ENCODE measurements at places on chromosomes 5 and 9.

DNA sequence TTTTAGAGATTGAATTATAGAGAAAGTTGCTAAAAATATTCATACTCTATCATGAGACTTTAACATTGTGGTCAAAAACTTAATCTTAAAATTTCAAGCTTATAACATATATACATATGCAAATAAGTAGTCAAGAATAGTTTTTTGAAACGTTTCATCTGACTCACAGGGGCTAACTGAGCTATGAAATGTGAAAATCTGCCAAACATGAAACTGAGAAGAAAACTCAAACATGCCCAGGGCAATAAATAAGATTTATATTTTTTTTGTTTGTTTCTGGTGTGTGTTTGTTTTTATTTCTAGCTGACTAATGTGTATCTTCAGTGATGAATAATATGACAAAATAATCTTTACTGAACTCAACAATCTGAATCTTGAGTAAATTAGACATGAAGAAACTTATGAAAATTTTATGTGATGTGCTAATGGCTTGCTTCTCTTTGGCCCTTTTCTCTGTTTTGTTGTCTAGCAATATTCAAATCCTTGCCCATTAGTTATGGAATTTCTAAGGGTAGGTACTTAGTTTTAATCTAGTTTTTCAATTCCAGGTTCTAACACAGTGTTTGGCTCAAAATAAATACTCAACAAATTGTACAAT, 99.9 kb downstream of the FAM174A start:
- no peak for DNase-seq

- DNase-seq: no peak
Measured at GRCh38 chr5:173457482-173457881, 129.3 kb upstream of the STC2 start.

- DNase-seq: peak; percentile 32
Measured at GRCh38 chr5:68962757-68963484, 130.9 kb upstream of the SLC30A5 start.

DNA sequence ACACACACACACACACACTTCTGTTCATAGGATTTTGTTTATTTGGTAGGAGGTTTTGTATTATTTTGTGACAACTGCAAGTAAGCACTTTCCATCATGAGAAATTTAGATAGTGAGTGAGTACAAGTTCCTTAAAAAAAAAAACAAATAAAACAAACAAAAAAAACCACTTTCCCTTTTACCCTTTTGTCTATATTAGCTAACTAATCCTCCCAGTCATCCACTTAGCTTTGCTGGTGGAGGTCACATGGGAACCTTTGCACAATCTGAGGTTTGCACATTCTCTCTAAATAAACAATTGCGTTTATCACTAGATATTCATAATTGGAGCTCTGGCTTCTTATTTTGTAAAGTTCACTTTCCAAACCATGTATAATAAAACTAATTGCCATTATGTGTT, 6.8 kb downstream of the ITGA1 start:
- DNase-seq: no peak

DNA sequence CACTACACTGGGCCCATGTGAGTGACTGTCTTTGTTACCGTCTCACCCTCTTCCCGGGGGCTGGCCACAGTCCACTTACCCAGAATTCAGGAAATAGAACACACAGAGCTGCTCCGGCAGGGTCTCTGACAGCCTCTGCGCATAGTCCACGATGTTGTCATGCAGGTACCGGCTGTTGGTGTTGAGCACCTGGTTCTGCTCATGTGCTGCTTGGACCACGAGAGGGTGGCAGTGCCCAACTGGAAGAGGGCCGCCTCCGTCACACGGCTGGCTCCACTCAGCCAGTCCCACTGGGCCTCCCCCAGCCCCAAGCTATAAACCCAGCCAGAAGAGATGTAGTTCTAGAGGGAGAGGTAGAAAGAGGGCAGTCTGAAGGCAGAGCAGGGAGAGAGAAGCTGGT, 2.7 kb downstream of the PHYKPL start:
- no peak for DNase-seq

DNA sequence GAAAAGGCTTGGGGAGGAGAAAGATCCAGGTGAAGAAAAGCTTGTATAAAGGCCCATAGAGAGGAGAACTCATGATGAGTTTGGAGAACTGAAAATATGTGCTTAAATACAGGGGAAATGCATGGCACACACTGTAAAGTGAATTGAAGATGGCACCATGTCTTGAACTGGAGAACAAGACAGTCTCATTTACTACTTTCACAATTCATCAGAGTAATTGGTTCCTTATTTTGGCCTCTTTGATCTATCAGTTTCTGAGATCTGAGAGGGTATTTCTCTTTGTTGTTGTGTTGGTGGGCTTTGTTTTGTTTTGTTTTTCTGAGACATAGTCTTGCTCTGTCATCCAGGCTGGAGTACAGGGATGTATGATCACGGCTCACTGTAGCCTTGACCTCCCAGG, 98.2 kb downstream of the CEMIP2 start:
- DNase-seq: no peak

Measured in hypothalamus (tissue), 51 donors.